ENCODE measurements at places on chromosomes 7 and 10.

DNA sequence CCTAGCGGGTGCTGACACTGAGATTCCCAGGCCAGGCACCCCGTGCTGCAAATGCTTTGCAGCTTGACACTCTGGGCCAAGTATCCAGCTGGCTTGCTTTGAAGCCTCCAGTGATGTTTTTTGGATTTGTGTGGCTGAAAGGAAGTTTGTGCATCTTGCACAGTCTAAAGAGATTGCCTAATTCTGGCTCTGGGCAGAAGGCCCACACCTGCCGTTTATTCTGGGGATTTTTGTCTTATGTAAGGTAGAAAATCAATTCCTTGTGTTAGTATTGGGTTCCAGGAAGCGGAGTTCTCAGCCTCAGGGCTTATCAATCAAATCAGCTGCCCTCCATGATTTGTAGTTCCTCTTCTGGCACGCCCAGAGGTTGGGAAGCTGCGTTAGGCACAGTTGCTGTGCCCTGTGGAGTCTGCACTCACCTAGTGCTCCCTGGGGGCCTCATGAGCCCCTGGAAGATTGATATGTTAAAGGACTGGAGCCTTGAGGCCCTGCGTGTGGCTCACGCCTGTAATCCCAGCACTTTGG lies 8.4 kb upstream of the PURB start:
- DNase-seq: no peak

GRCh38 chr10:15253951-15254807 lies 85.7 kb upstream of the NMT2 start:
- DNase-seq: no peak

DNA sequence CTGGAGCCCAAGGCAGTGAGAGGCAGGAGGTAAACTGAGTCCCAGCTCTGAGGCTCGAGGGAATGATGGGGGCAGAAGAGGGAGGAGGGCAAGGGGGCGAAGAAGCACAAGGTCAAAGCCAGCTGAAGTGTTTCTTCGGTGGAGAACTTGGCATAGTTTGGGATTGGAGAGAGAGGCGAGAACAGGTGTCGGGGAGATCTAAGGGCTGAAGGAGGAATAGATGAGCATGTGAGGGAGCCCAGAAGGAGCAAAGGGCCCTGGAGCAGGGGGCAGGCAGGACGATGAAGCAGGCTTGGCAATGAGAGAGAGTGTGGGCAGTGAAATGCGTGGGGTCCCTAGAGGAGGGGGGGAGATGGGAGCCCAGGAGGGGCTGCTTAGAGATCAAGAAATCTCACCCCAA lies 35.9 kb downstream of the SH3PXD2A start:
- no peak for DNase-seq

GRCh38 chr10:5587151-5588079 lies 62.7 kb downstream of the CALML3 start:
- no peak for DNase-seq

DNA sequence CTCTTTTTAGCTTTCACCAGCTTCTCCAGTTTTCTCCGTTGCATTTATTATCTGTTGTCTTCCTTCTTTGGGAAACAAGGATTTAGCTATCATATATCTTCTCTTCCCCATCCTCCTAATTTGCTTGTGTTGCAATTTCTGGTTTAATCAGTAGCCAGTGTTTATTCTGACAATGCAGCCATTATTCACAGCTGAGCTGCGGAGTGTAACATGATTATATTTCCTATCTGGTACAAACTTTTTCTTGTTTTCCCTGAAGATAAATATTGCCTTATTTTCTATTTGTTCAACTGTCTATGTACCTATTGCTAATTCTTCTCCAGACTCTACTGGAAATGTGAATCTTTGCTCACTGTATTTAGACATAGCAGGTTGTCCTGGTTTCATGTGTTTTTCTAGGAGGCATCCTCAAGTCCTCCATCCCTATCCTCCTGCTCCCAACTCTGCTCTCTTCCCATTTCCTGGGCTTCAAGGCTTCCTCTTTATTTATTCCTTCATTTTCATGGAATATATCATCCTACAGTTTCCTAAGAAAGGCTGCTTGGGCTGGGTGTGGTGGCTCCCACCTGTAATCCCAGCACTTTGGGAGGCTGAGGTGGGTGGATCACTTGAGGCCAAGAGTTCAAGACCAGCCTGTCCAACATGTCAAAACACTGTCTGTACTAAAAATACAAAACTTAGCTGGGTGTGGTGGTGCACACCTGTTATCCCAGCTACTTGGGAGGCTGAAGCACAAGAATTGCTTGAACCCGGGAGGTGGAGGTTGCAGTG lies 72.4 kb upstream of the KDM7A start:
- DNase-seq: no peak

- DNase-seq: no peak
These were observed 79.5 kb downstream of the CUX1 start for GRCh38 chr7:101896941-101897340.

GRCh38 chr7:150982351-150982750 lies 4.2 kb upstream of the KCNH2 start:
- DNase-seq: no peak

DNA sequence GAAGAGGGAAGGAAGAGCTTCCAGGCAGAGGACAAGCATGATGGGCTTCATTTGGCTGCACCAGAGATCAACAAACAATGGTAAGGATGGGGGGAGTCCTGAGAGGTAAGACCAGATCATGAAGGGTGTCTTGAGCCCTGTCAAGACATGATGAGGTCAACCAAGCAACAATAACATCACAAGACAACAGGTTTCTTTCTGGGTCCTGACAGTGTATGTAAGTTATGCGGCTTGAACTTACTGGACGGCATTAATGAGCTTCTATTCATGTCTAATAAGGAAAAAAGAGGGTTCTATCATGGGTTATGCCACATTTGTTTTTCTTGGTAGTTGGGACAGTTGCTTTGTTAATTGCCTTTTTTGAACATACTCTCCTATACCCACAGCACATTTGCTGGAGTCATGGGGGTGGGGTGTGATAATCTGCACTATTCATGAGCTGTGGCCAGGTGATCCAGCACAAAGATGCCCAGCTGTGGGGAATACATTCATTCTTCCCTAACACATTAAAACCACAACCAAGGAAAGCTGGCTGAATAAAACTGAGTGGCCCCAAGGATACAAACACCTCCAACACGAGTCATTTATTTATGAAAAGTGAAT lies 168.8 kb upstream of the KLF14 start:
- DNase-seq: no peak

GRCh38 chr10:80581469-80581835 lies 43.8 kb downstream of the SH2D4B start:
- DNase-seq: no peak

DNA sequence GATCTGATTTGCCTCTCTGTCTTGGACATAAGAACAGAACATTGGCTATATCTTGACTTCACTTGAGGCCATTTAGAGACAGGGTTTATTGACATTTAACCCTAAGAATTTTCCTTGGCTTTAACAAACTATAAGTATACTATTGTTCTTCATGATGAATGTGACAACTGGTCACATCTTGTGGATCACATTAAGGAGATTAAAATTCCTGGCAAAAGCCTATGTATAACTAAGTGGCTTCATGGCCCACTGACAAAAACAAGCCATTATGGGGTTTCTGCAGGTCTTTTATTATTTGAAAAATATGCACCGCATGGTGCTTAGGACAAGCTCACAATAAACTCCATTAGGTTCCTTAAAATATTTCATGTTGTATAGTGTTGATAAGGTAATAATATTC lies 54.8 kb downstream of the THNSL1 start:
- no peak for DNase-seq

- DNase-seq: no peak
These were observed 49.6 kb upstream of the TPK1 start for GRCh38 chr7:144885478-144885877.

GRCh38 chr10:102435529-102436233 lies 3.3 kb upstream of the CUEDC2 start:
- peak; percentile 81 for DNase-seq

DNA sequence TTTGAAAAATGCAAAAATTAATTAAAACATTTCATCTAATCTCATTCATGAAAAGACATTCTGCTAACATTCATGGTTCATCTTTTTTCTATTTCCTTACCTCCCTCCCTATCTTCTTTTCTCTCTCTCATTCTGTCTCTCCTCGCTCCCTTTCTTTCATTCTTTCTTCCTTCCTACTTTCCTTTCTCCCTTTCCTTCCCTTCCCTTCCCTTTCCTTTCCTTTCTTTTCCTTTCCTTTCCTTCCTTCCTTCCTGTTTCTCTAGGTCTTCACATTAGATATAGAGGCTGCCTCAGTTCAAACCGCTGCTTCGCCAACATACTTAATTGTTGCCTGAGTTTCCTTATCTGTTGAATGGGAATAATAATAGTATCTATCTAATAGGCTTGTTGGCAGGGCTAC lies 21.9 kb downstream of the SFRP4 start:
- DNase-seq: no peak

DNA sequence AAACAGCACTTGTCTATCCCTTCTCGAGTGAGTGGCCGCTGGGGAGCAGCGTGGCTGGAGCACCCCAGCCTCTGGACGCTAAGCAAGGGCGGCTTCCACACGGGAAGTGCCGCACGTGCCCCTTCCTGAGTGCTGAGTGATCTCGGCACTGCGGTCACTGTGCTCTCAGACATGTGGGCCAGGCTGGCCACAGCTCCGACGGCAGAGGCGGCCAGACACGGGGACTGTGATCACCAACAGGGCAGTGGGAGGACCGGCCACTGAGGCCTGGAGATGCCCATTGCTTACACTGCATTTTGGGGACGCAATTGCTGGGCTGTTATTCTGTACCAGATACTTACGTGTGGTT lies 7.0 kb downstream of the ECHS1 start:
- DNase-seq: no peak

GRCh38 chr10:72037811-72038210 lies 50.5 kb downstream of the SPOCK2 start:
- DNase-seq: no peak

DNA sequence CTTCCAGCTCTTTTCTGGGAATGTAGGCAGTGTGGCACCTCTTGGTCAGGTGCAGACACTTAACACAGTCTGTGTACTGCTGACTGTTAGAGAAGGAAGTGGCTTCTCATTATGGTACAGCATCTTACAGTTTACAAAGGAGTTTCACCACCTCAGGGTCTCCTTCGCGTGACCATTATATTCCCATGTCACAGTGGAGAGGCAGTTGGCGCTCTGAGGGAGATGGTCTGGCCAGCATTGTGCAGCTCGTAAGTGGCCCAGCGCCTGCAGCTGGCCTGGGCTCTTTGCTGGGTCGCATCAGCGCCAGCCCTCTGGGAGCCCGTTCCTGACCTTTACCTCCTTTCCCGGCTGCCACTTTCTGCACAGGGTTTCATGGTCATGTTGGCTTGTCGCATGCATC lies 15.4 kb downstream of the TSPAN15 start:
- no peak for DNase-seq

- no peak for DNase-seq
These were observed 74.5 kb downstream of the LRMDA start for GRCh38 chr10:75505840-75506506.

GRCh38 chr7:37084303-37084702 lies 360.0 kb upstream of the AOAH start:
- DNase-seq: no peak

GRCh38 chr10:15236340-15236739 lies 67.8 kb upstream of the NMT2 start:
- DNase-seq: no peak

- peak; percentile 55 for DNase-seq
These were observed 349.7 kb upstream of the COBL start for GRCh38 chr7:51666266-51666665.

- DNase-seq: no peak
These were observed 717.5 kb upstream of the LRRN3 start for GRCh38 chr7:110373416-110373815.

DNA sequence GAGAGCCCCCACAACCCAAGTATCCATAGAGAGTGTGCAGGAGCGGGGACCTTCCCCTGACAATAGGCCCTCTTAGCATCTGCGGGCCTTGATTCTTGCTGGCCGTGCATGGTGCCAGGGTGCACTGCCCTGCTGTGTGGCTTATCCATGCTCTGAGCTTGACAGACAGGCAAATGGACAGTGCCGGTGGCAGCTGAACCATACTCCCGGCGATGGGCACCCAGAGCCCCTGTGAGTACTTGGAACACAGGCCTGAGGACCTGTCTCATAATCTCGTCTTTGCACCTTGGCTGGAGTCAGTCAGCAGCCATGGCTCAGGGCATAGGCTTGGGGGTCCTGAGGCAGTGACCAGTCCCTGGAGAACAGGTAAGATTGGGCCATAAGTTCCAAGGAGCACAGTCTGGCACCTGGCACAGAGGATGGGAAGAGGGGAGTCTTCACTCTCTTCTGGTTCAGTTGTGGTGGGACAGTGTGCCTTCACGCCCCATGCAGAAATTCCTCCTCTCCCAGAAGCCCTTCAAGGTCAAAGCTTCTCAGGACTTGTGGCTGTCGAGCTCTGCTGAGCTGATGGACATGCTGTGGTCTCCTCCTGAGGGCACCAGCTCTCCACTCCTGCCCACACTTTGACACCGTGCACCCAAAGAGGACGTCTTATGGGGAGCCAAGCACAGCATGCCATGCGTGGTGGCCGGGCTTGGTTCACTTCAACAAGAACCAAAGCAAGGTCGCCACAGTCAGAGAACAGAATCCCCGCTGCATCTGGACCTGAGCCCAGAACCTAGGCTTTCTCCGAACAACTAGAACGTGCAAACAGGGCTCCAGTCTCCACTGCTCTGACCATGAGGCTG lies 59.4 kb upstream of the CAMK2B start:
- DNase-seq: peak; percentile 24

- no peak for DNase-seq
These were observed 247.0 kb downstream of the WDR11 start for GRCh38 chr10:121098211-121098610.
